ENCODE measurements at places on chromosomes 3 and 15.

- no peak for DNase-seq
Observed at GRCh38 chr3:176078906-176079305, 1118.4 kb downstream of the TBL1XR1 start.

DNA sequence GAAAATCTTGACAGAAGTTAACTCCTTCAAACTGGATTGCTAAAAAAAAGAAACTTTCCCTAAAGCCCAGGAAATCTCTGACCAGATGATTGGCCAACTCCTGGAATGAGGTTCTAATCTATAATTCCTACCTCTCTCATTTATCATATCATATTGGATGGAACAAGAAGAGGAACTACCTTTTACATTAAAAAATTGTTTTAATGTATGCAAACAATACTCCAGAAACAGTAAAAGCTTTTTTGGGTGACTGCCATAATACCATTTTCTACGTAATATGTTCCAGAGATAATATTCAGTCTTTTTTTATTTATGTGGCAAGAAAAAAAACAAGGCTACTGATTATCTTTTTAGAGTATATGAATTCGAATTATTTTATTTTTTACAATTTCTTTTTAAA lies 204.4 kb downstream of the TUSC7 start:
- DNase-seq = no peak

- no peak for DNase-seq
Observed at GRCh38 chr3:7166460-7166859, 305.5 kb downstream of the GRM7 start.

- no peak for DNase-seq
Observed at GRCh38 chr3:10189557-10190354, 25.0 kb downstream of the IRAK2 start.

- peak; percentile 1 for DNase-seq
Observed at GRCh38 chr15:58066042-58066867, 744 bp upstream of the ALDH1A2 start.

GRCh38 chr3:108159865-108160264 lies 62.4 kb downstream of the IFT57 start:
- no peak for DNase-seq

DNA sequence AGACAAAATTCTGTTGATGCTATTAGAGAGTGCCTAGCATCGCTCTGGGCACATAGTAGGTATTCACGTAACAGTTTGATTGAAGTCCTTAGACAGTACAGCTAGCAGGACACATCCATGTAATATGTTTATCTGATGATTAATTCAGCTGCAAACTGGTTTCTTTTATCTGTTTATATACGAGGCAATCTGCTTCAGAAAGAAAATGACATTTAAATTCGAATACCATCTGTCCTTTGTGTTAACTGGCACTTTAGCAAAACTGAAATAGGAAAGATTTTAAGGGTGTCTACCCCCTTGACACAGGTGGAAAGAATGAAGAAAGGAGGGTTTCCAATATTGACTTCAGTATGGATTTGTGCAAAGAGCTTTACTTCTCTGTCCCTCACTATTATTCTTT lies 192.5 kb downstream of the MFSD1 start:
- no peak for DNase-seq

GRCh38 chr15:68318008-68318835 lies 40.7 kb downstream of the FEM1B start:
- no peak for DNase-seq

DNA sequence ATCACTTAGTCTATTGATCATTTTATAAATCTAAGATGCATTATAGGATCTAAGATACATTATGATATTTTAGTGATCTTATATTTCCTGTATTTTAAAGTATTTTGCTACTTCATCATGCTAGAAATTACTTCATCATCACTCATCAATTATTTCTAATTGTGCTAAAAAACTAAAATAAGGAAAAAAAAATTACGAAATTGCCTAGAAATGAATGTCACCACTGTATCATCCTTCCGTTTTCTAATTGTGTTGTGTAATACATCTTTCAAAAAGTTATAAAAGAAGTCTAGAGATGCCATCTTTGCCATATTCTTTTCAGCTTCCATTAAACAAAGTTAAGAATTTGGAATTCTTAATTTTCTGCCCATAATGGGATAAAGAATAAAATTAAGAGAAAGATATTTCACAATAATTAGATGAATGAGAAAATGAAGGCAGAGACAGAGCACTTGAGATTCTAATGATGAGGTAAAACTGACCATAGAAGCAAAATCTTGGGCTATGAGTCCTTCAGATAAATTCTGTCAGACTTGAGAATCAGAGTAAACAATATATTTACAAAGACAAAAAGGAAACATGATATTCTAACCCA lies 48.8 kb downstream of the ALDH1A2 start:
- no peak for DNase-seq

GRCh38 chr15:39479911-39480310 lies 101.0 kb upstream of the THBS1 start:
- no peak for DNase-seq

DNA sequence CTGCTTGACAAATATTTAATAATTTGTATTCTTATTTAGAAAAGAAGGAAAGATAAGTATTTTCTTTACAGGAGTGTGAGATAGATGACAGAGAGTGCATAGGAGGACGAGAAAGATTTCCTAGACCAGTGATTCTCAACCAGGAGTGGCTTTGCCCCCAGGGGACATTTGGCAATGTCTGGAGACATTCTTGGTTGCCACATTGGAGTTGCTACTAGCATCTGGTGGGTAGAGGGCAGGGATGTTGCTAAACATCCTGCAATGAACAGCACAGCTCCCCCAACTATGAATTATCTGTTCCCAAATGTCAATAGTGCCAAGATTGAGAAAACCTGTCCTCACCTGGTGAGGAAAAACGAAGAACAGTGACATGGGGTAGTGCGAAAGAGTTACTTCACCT lies 30.8 kb upstream of the MINAR1 start:
- DNase-seq = no peak

GRCh38 chr3:126033051-126033745 lies 50.7 kb downstream of the SLC41A3 start:
- no peak for DNase-seq

- no peak for DNase-seq
Observed at GRCh38 chr3:124256599-124256998, 264.7 kb upstream of the ROPN1 start.

DNA sequence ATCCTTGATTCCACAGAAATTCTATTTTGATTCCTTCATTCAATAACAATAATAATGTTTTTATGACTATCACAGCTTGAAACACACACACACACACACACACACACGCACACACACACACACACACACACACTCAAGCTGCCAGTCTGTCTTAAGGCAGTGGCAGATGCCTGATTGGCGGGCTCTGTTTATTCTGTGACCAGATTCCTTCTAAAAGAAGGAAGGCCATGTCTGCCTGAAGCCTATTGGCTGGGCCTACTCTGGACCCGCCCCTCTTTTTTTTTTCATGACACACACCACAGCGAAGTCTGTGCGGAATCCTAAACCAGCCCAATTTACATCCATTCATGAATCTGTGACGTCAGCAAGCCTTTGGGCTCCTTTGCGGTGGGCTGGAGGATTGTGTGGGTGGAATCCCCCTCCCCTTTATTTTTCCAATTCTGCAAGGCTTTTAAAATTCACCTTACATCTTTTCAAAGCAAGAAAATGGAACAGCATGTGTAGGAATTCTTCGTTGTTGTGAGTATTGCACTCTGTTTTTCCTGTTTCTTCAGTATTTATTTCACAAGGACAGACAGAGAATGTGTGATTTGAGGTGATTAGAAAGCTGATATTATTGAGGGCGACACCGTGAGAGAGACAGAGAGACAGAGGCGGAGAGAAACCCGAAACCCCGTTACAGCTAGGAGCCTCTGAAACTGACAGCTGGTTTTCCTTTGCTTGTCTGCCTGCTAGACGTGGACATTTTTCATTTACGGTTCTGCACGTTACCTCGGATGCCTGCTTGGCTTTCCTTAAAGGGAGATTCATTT lies at the start of gene MAP3K13:
TSS of gene MAP3K13 (plus strand) at position 287 of the 812 bp plus-strand sequence. CDS start 65,446 bp downstream, outside the sequence.
- DNase-seq = peak; percentile 72

DNA sequence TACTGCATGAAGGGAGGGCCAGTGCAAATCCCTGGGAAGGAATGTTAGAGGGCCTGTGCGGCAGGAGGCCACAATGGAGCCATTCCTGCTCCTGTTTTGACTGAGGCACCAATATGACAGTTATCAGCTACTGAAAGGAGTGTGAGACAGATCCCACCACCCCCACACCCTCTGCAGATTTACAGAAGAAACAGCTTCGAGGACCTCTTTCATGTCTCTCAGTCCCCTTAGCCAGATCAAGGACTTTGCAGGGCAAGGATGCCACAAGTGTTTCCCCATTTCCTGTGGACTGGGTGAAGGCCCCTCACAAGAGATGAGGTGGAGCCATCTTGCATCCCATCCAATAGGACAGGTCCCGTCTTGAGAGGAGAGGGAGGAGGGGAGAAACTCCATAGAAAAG lies 48.5 kb upstream of the RASGRP1 start:
- no peak for DNase-seq

DNA sequence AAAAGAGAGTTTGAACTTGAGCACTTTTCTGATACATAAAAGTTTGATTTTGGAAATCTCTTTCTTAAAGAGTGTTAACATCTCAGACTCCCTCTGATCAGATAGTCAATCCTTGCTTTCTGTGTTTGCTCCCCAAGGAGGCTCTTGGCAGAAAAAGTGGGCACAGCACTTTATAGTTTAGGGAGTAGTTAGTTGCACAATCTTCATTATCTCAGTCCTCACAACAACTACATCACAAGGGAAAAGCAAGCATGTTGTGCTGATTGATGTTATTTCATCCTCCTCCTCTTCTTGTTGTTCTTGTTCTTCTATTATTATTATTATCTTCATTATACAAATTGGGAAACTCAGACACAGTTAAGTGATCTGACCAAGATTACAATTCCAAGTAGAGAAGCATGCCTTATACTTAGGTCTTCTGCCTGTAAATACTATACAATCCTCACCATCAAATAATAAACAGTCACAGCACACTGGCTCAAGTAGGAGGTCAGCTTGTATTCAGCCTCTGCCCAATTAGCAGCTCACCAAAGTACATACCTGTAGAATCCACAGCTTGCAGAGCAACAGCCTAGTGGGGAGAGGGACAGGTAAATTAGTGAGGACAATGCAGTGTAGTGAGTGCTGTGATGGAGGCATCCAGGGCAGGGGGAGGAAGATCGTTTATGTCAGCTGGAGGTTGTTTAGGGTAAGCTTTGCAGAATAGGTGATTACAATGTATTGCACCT lies 304.1 kb upstream of the MME start:
- DNase-seq = no peak

- no peak for DNase-seq
Observed at GRCh38 chr3:64195789-64196188, 29.5 kb downstream of the PRICKLE2 start.

- DNase-seq = no peak
Observed at GRCh38 chr3:116667324-116667723, 42.3 kb upstream of the TUSC7 start.

- DNase-seq = no peak
Observed at GRCh38 chr15:89885611-89886010, 8.2 kb downstream of the AP3S2 start.

DNA sequence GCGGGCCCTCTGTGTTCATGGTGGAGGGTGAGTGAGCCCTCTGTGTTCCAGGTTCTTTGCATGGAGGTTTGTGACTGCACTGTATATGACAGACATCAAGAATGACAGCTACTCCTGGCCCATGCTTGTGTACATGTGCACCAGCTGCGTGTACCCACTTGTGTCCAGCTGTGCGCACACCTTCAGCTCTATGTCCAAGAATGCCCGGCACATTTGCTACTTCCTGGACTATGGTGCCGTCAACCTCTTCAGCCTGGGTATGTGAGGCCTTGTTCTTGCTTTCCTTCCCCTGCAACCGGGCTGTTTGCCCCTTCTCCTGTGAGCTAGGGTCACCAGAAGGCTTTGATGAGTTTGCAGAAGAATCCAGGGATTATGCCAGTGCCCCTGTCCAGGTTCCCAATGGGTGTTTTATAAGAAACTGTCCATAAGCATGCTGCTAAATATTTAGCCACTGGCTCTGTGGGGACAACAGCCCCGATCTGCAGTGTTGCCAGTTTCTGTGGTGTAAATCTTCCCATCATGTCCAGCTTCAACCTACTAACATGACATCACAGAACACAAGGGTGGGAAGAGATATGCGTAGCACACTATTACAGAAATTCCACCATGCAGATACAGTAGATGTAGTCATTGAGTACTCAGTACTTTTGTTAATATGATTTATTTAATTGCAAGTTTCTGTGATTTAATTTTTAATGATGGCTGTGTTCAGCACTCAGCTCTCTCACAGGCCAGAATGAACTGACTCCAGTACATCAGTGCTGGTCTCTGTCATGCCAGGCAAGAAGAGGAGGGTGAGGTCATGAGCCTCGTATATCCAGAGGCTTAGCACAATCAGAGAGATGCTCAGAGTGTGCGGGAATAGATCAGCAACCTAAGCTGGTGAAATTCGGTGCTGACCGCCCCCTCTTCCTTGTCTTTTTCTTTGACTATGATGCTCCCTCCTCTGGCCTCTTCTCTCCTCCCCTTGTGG lies 29.2 kb upstream of the KIF23 start:
- no peak for DNase-seq

DNA sequence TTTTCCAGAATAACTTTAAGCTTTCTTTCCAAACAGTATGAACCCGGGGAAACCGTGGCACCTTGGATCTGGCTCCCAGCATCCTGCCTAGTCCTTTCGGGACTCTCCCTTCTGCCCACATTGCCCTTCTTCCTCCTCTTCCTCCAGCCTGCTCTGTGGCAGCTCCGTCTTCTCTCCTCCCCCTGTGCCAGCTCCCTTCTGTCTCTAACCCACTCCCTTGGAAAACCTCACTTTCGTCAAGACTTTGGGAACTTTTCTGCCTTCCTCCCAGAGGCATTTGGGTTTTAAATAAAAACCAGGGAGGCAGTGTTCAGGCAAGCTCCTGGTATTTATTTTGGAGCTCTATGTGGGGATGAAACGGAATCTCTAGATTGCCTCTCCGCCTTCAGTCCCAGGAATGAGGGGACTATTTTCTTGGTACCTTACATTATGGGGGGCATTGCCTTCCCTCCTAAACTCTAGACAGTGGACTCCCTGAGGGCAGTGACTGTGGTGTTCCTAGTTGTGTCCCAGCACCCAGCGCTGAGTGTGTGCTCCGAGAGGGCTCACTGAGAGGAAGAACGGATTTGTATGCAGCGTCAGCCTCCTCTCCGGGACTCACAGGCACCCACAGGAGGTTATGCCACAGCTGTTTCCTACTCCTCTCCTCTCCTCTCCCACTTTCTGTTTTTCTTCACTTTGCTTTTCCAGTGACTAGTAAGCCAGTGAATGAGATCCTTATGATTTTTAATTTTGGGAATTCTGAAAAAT lies 105.4 kb upstream of the MRPS22 start:
- DNase-seq = no peak

DNA sequence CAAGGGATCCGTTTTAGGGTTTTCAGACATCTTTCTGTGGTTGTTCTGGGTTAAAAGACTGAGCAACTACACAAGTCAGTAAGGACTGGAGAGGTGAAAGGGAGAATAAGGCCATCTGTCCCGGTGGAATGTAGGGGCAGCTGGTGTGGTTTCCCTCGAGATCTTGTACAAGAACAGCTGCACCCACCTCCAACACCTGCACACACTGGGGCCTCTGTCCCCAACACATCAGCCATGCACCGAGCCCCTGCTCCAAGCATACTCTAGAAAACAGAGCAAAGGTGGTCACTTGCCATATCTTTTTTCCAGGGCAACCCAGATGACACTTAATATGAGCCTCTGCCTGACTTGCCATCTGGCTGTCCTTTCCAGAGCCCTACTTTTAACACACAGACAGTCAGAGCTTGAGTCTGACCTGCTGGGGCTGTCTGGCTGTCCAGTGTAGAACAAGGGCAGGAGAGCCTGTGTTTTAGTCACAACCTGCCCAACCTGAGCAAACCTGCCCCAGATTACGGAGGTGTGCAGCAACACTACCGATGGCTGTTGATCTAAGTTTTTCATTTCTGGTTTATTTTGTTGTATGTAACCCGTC lies 12.2 kb downstream of the MAN2A2 start:
- no peak for DNase-seq

- no peak for DNase-seq
Observed at GRCh38 chr3:29597376-29598008, 316.6 kb downstream of the RBMS3 start.
